ENCODE measurements at places on chromosomes 3 and 15. TPM values are rescaled to one million over a fixed set of nuclear protein-coding genes. Genes with fewer than 3 reads are reported as not detected.

Gene GRK7
- total RNA-seq: not detected

Gene ANKRD63
- not detected for total RNA-seq

Gene EIF4E3
- 83.9 TPM for total RNA-seq

Gene MYZAP
- total RNA-seq: not detected

Gene COLQ
- total RNA-seq: 4.3 TPM

Gene DZIP1L
- 0.37 TPM for total RNA-seq

Gene ARGFX
- total RNA-seq: not detected

Gene CLN6
- 57.6 TPM for total RNA-seq

- H3K4me3 ChIP-seq: no peak overlapping the region
- H3K27ac ChIP-seq: no peak overlapping the region
- no peaks in the 10 kb centered on the region for H3K36me3 ChIP-seq
- peaks cover 6% of the 10 kb centered on the region for H3K27me3 ChIP-seq
- H3K4me1 ChIP-seq: no peaks in the 10 kb centered on the region
These were observed 61.3 kb downstream of the NSMCE3 start for GRCh38 chr15:29208352-29208751.

DNA sequence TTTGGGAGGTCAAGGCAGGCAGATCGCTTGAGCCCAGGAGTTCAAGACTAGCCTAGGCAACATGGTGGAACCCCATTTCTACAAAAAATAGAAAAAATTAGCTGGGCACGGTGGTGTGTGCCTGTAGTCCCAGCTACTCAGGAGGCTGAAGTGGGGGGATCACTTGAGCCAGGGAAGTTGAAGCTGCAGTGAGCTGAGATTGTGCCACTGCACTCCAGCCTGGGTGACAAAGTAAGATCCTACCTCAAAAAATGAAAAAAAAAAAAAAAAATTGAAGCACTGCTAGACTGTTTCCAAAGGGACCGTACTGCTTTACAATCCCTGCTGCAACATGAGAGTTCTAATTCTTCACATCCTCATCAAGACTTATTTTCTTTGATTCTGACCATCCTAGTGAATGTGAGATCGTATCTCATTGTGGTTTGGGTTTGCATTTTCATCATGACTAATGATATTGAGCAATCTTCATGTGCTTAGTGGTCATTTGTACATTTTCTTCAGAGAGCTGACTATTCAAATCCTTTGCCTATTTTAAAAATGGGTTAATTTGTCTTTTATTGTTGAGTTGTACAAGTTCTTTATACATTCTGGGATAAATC is 10.8 kb downstream of the CMTM8 start:
- no peak overlapping the region for H3K27ac ChIP-seq
- H3K4me3 ChIP-seq: no peak overlapping the region
- H3K4me1 ChIP-seq: peaks cover 27% of the 10 kb centered on the region
- no peaks in the 10 kb centered on the region for H3K27me3 ChIP-seq

GRCh38 chr3:64122476-64122875 is 99.2 kb upstream of the PSMD6 start:
- H3K27me3 ChIP-seq: peaks cover 3% of the 10 kb centered on the region
- H3K36me3 ChIP-seq: no peaks in the 10 kb centered on the region
- DNase-seq: no peak
- no peak overlapping the region for H3K4me3 ChIP-seq
- H3K27ac ChIP-seq: no peak overlapping the region
- no peaks in the 10 kb centered on the region for H3K4me1 ChIP-seq

DNA sequence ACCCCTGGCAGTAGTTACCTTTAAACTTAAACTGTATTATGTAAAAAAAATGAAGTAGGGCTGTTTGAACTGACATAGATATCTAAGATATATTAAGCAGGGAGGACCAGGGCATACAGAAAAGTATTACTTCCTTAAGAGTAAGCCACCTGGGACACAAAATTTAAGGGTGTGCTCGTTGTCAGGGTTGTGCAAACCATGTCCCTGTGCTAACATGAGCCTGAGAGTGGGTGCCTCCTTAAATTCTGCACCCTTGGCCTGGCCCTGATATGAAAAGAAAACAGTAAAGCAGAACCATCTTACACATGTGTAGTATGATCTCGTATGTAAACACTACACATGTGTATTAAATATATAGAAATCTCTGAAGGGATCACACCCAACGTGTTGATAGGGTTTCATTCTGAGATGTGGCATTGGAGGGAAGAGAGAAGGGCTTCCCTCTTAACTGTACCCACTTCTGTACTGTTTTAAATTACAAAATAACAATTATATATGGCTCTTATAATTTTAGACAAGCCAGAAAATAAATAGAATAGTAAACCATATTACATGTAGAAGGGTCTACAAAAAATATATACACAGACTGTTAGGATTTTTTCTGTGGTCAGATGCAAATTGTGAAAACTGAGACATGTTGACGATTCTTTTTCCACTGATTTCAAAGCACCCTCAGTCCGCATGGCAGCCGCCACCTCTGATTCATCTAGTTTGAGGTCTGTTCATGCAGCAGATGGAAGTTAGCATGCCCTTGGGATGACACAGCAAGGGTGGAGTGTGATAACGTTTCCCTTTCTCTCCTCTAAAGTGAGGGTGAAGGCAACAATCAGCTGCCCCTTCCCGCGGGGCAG is 400.8 kb upstream of the PROK2 start:
- H3K27ac ChIP-seq: no peak overlapping the region
- peaks cover 12% of the 10 kb centered on the region for H3K4me1 ChIP-seq
- H3K4me3 ChIP-seq: no peak overlapping the region
- H3K27me3 ChIP-seq: peaks cover 2% of the 10 kb centered on the region
- DNase-seq: no peak

- H3K4me3 ChIP-seq: no peak overlapping the region
- DNase-seq: no peak
- H3K27ac ChIP-seq: no peak overlapping the region
- H3K36me3 ChIP-seq: no peaks in the 10 kb centered on the region
- H3K4me1 ChIP-seq: no peaks in the 10 kb centered on the region
These were observed 76.9 kb downstream of the TIMP4 start for GRCh38 chr3:12081826-12082225.

DNA sequence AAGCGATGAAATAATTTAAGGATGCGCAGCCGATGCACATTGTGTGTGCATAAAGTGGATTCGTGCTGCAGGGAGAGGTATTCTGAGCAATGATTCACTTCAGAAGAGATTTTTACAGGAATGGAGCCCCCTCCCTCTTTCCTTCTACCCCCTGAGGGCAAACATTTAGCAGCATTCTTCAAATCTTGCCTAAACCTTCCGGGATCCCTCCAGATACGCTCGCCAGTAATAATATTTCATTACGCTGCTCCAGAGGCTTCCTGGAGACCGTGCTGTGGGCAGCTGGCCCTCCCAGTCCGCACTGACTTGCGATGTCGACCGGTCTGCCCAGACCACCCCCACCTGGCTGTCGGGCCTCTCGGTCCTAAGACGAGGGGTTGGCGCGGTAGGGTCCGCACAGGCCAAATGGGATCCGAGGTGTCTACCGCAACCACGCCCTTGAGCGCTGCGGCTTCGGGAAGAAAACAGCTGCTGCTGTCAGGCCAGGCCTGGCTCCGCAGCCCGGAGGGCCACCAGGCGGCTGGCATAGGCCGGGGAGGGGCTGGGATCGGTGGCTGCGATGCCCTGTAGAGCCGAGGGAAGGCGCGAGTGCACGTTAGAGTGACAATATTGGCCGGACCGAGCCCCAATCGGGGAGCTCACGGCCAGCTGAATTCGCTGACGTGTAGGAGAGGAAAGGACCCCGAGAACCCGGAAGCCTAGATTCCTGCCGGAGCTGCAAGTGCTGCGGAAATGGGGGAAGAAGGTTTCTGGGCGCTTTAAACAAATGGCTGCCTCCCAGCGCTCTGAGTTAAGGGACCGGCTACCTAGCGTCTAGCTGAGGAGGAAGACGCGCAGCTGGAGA is 14.3 kb downstream of the ZIC4 start:
- H3K36me3 ChIP-seq: peaks cover 3% of the 10 kb centered on the region
- DNase-seq: no peak
- H3K27me3 ChIP-seq: peaks cover 80% of the 10 kb centered on the region
- H3K27ac ChIP-seq: peak overlapping the region; percentile 25

- peaks cover 22% of the 10 kb centered on the region for H3K36me3 ChIP-seq
- no peak for DNase-seq
- H3K27ac ChIP-seq: no peak overlapping the region
- no peaks in the 10 kb centered on the region for H3K27me3 ChIP-seq
These were observed 139.6 kb upstream of the CGNL1 start for GRCh38 chr15:57236561-57237300.

DNA sequence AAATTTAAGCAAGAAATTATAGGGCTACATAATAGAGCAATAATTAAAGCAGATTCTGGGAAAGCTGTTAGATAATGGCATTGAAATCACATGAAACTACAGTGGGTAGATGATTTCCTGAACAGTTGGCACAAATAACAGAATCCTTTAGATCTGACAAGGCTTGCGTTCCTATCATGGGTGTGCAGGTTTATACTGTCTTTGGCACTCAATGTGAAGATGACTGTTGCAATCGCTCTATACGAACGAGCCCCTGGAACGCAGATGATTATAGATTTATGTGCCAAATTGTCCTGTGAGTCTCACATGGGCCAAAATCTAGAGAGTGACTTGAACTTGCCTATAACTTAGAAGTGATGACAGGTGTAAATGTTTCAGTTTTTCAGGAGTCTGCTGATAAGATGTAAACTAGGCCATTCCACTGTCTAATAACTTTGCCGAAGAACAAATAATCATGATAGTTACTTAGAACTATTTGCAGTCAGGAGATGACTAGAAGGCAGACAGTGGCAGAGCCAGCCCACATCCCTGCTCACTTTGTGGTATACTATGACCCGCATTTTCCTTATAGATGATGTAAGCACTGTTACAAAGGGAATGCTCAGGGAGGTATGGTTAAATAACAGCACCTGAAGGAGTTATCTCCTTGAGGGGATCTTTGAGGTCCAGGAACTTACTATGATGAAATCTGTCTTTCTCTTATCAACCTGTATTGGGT is 30.5 kb upstream of the TRPC1 start:
- H3K27me3 ChIP-seq: no peaks in the 10 kb centered on the region
- H3K4me1 ChIP-seq: no peaks in the 10 kb centered on the region
- H3K4me3 ChIP-seq: no peak overlapping the region
- no peaks in the 10 kb centered on the region for H3K36me3 ChIP-seq
- no peak overlapping the region for H3K27ac ChIP-seq

GRCh38 chr3:87136066-87136596 is 91.0 kb upstream of the CHMP2B start:
- peaks cover 2% of the 10 kb centered on the region for H3K27me3 ChIP-seq
- H3K4me1 ChIP-seq: no peaks in the 10 kb centered on the region
- H3K27ac ChIP-seq: no peak overlapping the region

GRCh38 chr3:24773798-24774197 is 279.1 kb upstream of the THRB start:
- no peaks in the 10 kb centered on the region for H3K36me3 ChIP-seq
- DNase-seq: no peak
- H3K4me1 ChIP-seq: no peaks in the 10 kb centered on the region
- no peak overlapping the region for H3K27ac ChIP-seq

DNA sequence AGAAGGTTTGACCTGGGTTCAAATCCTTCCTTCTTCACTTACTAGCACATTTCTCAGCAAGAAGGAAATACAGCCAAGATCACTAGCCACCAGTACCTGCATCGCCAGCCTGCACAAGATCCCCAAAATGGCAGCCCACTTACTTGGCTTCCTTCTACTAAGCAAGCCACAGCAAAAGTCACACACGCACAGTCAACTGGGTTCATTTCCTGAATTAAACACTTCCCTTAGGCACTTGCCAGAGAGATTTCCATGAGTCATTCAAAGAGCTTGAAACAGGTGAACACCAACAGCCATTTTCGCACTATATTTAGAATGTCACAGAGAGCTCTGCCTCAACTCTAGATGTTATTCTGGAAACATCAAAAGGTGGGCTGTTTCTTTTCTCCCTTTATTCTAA is 42.6 kb downstream of the MGLL start:
- peaks cover 3% of the 10 kb centered on the region for H3K27me3 ChIP-seq
- H3K4me1 ChIP-seq: peaks cover 8% of the 10 kb centered on the region
- no peak overlapping the region for H3K27ac ChIP-seq
- no peak overlapping the region for H3K4me3 ChIP-seq
- DNase-seq: no peak

DNA sequence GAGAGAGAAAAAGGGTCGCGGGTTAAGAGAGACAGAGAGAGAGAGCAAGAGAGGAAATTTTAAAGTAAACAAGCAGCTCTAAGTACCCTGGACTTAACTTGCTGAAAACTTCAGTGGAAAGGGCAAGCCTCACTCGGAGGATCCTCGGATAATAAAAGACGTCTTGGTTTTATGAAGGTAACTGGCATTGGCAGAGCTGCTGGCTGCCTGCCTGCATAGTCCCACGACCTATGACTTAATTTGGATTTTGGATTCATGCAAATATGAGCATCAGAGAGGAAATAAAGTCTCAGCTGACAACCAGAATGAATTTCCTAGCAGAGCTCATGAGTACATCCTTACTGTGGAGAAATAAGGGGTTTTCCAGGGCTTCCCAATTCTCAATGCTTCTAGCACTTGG is 95.1 kb upstream of the PDZRN3 start:
- H3K4me3 ChIP-seq: no peak overlapping the region
- H3K27ac ChIP-seq: no peak overlapping the region
- H3K4me1 ChIP-seq: no peaks in the 10 kb centered on the region
- no peak for DNase-seq
- H3K27me3 ChIP-seq: no peaks in the 10 kb centered on the region

Data from activated CD4-positive, alpha-beta T cell treated with anti-CD3 and anti-CD28 coated beads, Interleukin-2, amount 10 ng/mL, durations not matched to agents 7 days and 5 days (primary cell).